ENCODE measurements at places on chromosomes 3 and 15. TPM values are rescaled to one million over a fixed set of nuclear protein-coding genes. Genes with fewer than 3 reads are reported as not detected.

Gene NRG4
- total RNA-seq: 1.7 TPM

Gene ISLR2
- 0.13 TPM for total RNA-seq

Gene DOCK3
- total RNA-seq: 0.50 TPM

Gene ACP3
- total RNA-seq: not detected

Gene LAMB2
- 100.0 TPM for total RNA-seq

Gene SPINK8
- not detected for total RNA-seq

Gene ADAMTS7
- 4.2 TPM for total RNA-seq

Data from A549 treated with CpdA at 1 μM for 4 hours (cell line).